NCI-H2081 treated with DMSO at 0.1 percent for 48 hours (cell line): ENCODE measurements at places on chromosomes 16 and 17.

- peak; percentile 76 for DNase-seq
These were observed 7.6 kb downstream of the PRR29 start for GRCh38 chr17:64005734-64006167.

- no peak for DNase-seq
These were observed 41.6 kb upstream of the TAC4 start for GRCh38 chr17:49889500-49889899.

DNA sequence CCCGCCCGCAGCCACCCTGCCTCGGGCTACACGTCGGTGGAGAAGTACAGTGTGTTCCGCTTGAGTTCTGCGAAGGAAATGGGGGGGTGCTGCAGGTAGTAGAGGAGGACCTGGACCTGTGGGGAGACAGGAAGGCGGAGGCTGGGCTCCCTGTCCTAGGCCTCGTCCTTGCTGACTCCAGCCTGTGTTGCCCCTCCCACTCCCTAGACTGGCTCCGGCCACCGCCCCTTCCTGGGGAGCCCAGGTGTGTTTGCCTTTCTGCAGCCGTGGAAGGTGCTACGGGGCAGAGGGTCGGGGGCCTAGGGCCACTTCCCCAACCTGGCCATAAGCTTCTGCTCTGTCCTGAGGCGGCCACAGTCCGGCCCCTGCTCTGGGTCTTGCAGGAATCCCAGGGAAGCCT, 9.1 kb downstream of the TIMM22 start:
- no peak for DNase-seq

GRCh38 chr16:52496051-52496876, 50.7 kb downstream of the TOX3 start:
- DNase-seq = peak; percentile 87

- DNase-seq = no peak
These were observed 96.9 kb downstream of the ZNF778 start for GRCh38 chr16:89314357-89314756.
